ENCODE measurements at places on chromosomes 1 and 21. TPM values are rescaled to one million over a fixed set of nuclear protein-coding genes. Genes with fewer than 3 reads are reported as not detected.
A peak's percentile ranks its signal among the peaks of the same experiment; 100 is the strongest.

The CHI3L2 gene
- total RNA-seq, result 0.71 TPM

The CDKN2C gene
- 31.7 TPM for total RNA-seq

The HSD11B1 gene
- total RNA-seq, result 10.0 TPM

The BACE2 gene
- 53.3 TPM for total RNA-seq

The TRIM63 gene
- total RNA-seq, result not detected

The MFAP2 gene
- total RNA-seq, result 15.8 TPM

GRCh38 chr1:107433635-107434360 is 293.0 kb downstream of the NTNG1 start:
- no peak for DNase-seq
- H3K4me1 ChIP-seq, result no peaks in the 10 kb centered on the region
- no peaks in the 10 kb centered on the region for H3K36me3 ChIP-seq
- H3K27me3 ChIP-seq, result no peaks in the 10 kb centered on the region

- no peak for DNase-seq
- no peaks in the 10 kb centered on the region for H3K27me3 ChIP-seq
- no peak overlapping the region for H3K27ac ChIP-seq
- no peaks in the 10 kb centered on the region for H3K36me3 ChIP-seq
- no peaks in the 10 kb centered on the region for H3K4me1 ChIP-seq
- no peak overlapping the region for H3K4me3 ChIP-seq
Measured at GRCh38 chr21:31425138-31425537, 81.1 kb upstream of the TIAM1 start.

DNA sequence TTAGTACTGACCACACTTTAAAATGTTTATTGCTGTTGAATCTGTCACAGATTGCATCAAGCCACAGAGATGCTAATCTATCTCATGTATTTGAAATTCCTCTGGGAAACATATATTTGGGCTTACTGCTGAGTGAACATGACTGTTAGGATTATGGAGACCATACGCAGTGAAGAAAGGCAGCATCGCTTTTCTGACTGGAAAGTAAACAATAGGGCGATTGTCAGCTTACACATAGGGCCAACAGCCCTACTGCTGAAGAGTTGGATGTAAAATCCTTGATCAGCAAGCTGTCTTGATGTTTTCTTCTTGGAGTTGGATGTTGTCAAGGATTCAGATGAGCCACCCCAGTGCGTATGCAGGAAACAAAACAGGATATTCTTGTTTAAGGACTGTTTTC is 368.7 kb upstream of the ADGRL2 start:
- no peak overlapping the region for H3K4me3 ChIP-seq
- no peaks in the 10 kb centered on the region for H3K4me1 ChIP-seq
- no peaks in the 10 kb centered on the region for H3K36me3 ChIP-seq
- H3K27ac ChIP-seq, result no peak overlapping the region

DNA sequence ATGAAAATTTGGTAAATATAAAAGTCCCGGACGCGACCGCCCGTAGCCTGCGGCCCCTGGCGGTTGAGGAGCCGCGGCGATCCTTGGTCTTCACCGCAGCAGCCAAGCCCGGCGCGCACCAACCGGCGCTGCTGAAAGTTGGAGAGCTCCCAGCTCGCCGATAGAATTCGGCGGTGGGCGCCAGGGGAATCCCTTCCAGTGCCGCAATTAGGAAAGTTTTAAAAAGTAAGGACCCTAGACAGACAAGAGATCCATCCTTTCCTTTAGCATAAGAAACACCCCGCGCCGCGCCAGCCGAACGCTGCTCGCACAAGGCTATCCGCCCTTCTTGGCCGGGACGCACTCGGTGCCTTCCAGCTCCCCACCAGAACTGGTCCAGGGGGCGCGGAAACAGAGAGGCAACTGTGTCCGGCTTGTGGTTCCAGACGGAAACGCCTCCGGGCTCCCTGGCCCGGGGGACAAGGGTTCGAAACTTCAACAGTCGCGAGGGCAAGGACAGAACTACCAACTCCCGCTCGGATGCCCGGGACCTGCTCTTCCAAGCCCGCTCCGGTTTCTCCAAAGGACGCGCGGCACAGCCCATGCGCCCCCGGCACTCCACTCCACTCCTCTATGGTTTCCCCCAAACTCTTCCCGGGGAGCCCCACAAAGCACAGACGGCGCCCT is 1.7 kb downstream of the FAM78B start:
- H3K27me3 ChIP-seq, result no peaks in the 10 kb centered on the region
- no peaks in the 10 kb centered on the region for H3K36me3 ChIP-seq
- H3K4me3 ChIP-seq, result peak overlapping the region; percentile 78

DNA sequence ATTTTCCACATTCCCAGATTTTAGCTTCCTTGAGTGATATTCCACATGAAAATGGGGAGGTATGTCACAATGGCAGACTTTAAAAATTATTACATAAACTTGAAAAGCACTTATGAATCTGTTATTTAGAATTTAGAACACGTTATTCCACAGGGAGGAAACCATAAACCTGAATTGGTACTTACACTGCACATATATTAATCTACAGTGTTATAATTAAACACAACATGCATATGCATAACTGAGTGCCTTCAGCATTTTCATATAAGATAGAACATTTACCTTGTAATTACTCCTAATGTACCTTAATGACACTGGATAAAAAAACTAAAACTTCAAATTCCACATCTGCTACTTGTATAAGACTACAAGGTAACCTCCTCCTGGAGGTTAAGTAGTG is 9.8 kb downstream of the ARHGAP29 start:
- DNase-seq, result no peak
- no peaks in the 10 kb centered on the region for H3K27me3 ChIP-seq
- H3K4me1 ChIP-seq, result no peaks in the 10 kb centered on the region
- H3K4me3 ChIP-seq, result no peak overlapping the region
- no peaks in the 10 kb centered on the region for H3K36me3 ChIP-seq

- no peak overlapping the region for H3K27ac ChIP-seq
- no peaks in the 10 kb centered on the region for H3K27me3 ChIP-seq
- DNase-seq, result no peak
- H3K4me3 ChIP-seq, result no peak overlapping the region
- H3K36me3 ChIP-seq, result peaks cover 16% of the 10 kb centered on the region
Measured at GRCh38 chr1:92853299-92853698, 21.5 kb downstream of the RPL5 start.

- peak overlapping the region; percentile 16 for H3K27ac ChIP-seq
- no peak overlapping the region for H3K4me3 ChIP-seq
- H3K36me3 ChIP-seq, result peaks cover 6% of the 10 kb centered on the region
- H3K27me3 ChIP-seq, result no peaks in the 10 kb centered on the region
- H3K4me1 ChIP-seq, result no peaks in the 10 kb centered on the region
- no peak for DNase-seq
Measured at GRCh38 chr1:147273409-147274336, 31.2 kb downstream of the CHD1L start.

GRCh38 chr1:207919523-207920170 is 8.7 kb upstream of the CD34 start:
- DNase-seq, result peak; percentile 84
- H3K4me3 ChIP-seq, result no peak overlapping the region
- no peaks in the 10 kb centered on the region for H3K36me3 ChIP-seq
- peaks cover 8% of the 10 kb centered on the region for H3K4me1 ChIP-seq
- peak overlapping the region; percentile 59 for H3K27ac ChIP-seq

- DNase-seq, result no peak
- H3K27me3 ChIP-seq, result no peaks in the 10 kb centered on the region
- H3K4me3 ChIP-seq, result no peak overlapping the region
Measured at GRCh38 chr1:111654839-111655238, 35.2 kb downstream of the RAP1A start.

DNA sequence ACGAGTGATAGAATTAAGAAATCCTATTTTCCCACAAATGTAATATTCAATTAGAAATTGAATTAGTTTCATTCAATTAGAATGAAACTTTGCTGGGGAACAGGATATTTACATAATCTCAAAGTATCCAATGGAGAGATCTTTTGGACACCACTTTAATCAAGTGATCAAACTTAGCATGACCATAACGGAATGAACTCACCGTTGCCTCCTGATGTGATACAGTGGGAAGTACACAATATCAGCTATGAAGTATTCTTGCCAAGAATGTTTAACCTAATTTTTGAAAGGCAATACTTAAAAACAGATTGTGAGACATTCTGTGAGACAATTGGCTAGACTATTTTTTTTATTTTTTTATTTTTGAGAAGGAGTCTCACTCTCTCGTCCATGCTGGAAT is 16.6 kb downstream of the CDKN2C start:
- no peak overlapping the region for H3K4me3 ChIP-seq
- DNase-seq, result no peak

- H3K4me1 ChIP-seq, result peaks cover 11% of the 10 kb centered on the region
- no peaks in the 10 kb centered on the region for H3K27me3 ChIP-seq
- no peaks in the 10 kb centered on the region for H3K36me3 ChIP-seq
- H3K4me3 ChIP-seq, result no peak overlapping the region
- H3K27ac ChIP-seq, result peak overlapping the region; percentile 79
Measured at GRCh38 chr21:16532840-16533239, 803.1 kb downstream of the USP25 start.

- no peak overlapping the region for H3K4me3 ChIP-seq
- DNase-seq, result peak; percentile 69
- peaks cover 40% of the 10 kb centered on the region for H3K27me3 ChIP-seq
- peaks cover 16% of the 10 kb centered on the region for H3K4me1 ChIP-seq
Measured at GRCh38 chr1:6962478-6962995, 177.3 kb downstream of the CAMTA1 start.

DNA sequence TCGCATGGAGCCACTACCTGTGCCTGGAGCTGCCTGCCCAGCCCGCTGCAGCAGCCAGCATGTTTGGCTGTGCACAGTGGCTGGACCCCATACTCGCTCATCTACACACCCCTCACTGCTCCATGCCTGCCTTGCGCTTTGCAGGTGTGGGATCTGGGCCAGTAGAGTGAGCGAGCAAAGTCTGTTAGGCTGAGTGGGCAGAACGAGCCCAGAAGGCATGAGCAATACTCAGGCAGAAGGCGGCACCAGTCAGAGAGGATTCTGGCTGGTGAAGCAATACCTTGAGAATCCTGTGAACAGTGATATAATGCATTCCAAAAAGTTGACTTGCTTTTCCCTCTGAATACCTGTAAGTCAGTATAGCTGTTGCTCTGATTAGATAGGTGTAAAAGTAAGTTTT is 816.4 kb downstream of the KCNT2 start:
- H3K4me1 ChIP-seq, result no peaks in the 10 kb centered on the region
- no peaks in the 10 kb centered on the region for H3K36me3 ChIP-seq
- H3K27me3 ChIP-seq, result no peaks in the 10 kb centered on the region
- no peak overlapping the region for H3K27ac ChIP-seq

GRCh38 chr1:58500043-58500442 is 46.5 kb downstream of the OMA1 start:
- H3K4me1 ChIP-seq, result no peaks in the 10 kb centered on the region
- no peak overlapping the region for H3K4me3 ChIP-seq
- no peaks in the 10 kb centered on the region for H3K27me3 ChIP-seq
- DNase-seq, result no peak
- H3K27ac ChIP-seq, result no peak overlapping the region

DNA sequence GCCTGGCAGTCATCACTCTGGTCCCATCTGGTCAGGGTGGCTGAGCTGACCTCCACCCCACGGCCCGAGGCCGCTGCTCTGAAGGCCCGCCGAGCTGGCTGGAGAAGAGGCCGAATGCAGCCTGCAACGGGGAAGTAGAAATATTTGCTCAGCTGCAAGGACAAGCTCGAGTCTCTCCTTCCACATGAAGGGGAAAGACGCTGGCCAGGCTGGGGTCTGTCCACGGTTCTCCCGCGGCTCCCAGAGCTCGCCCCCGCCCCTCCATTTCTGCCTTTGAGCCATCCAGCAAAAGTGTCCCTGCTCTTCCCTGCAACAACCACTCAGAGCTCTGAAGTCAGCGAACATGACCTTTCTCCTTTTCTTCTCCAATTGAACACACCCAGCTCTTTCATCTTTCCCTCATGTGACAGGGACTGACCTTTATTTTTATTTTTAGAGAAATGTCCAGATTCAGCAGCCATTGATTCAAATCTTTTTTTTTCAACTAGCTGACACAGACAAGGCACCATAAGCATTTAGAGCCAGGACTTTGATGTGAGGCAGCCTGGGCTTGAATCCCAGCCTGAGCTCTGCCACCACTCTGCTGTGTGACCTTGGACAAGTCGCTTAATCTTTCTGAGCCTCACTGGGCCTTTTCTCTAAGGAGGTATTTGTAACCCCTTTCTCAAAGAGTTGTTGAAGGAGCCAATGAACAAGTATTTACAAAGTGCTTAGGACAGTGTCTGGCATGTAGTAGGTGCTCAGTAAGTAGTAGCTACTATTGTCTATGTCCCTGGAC is 149.3 kb upstream of the WNT4 start:
- H3K27ac ChIP-seq, result no peak overlapping the region
- H3K4me1 ChIP-seq, result no peaks in the 10 kb centered on the region
- H3K36me3 ChIP-seq, result no peaks in the 10 kb centered on the region

All from sigmoid colon (tissue), 7 donors.